ENCODE measurements at places on chromosomes 1 and 21.

GRCh38 chr1:173448945-173449344 is 28.2 kb upstream of the PRDX6 start:
- DNase-seq: no peak

DNA sequence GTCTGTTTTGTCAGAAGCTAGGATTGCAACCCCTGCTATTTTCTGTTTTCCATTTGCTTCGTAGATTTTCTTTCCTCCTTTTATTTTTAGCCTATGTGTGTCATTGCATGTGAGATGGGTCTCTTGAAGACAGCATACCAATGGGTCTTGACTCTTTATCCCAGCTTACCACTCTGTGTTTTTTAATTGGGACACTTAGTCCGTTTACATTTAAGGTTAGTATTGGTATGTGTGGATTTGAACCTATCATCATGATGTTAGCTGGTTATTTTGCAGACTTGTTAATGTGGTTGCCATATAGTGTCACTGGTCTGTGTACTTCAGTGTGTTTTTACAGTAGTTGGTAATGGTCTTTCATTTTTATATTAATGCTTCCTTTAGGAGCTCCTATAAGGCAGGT is 141.5 kb downstream of the DNAH14 start:
- no peak for DNase-seq

DNA sequence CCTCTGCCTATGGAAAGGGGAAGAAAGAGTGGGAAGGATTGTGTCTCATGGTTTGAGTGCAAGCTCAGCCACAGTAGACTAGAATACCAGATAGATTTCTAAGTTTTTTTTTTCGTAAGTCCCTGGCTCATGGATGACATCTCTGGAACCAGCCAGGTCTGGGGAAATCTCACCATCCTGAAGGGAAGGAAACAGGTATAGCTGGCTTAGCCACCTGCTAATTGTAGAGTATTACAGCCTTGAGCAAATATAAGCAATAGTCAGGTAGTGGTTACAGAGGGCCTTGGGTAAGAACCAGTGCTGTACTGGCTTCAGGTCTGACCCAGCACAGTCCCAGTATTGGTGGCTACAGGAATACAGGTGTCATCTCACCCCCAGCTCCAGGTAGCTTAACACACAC is 500.9 kb upstream of the PRMT6 start:
- DNase-seq: no peak

DNA sequence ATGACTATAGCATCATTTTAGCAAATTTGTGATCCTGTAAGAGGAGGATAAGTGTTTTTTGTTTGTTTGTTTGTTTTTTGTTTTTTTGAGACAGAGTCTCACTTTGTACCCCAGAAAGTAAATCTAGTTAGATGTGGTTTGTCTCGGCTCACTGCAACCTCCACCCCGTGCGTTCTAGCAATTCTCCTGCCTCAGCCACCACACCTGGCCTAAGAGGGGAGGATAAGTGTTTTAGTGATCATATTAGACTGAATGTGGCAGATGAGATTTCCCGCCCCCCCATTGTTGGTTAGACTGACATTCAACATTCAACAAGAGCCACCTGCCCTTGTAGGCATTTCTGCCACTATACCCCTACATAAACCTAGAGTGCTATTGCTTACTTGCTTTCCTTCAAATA is 98.5 kb downstream of the OSBPL9 start:
- DNase-seq: no peak

DNA sequence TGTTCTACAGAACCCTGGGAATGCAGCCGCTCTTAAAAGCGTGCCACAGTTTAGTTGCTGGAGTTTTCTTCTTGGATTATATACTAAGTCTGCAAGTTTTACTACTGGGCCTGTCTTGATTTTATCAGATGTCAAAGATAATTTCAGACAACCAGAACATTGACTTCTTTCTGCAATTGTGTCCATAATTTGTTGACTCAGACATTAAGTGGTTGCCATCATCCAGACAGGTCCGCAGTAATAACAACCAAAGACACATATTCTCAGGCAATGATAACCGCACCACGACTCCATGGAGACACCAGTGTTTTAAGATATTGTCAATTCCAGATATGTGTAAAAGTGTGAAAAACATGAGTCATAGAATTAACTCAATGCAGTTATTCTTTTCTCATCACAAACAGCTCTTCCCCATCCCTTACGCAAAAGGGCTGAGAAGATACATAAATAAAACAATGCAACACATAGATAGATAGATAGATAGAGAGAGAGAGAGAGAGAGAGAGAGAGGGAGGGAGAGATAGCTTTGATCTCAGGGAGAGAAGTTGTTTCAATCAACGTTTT is 90.4 kb upstream of the FMN2 start:
- no peak for DNase-seq

DNA sequence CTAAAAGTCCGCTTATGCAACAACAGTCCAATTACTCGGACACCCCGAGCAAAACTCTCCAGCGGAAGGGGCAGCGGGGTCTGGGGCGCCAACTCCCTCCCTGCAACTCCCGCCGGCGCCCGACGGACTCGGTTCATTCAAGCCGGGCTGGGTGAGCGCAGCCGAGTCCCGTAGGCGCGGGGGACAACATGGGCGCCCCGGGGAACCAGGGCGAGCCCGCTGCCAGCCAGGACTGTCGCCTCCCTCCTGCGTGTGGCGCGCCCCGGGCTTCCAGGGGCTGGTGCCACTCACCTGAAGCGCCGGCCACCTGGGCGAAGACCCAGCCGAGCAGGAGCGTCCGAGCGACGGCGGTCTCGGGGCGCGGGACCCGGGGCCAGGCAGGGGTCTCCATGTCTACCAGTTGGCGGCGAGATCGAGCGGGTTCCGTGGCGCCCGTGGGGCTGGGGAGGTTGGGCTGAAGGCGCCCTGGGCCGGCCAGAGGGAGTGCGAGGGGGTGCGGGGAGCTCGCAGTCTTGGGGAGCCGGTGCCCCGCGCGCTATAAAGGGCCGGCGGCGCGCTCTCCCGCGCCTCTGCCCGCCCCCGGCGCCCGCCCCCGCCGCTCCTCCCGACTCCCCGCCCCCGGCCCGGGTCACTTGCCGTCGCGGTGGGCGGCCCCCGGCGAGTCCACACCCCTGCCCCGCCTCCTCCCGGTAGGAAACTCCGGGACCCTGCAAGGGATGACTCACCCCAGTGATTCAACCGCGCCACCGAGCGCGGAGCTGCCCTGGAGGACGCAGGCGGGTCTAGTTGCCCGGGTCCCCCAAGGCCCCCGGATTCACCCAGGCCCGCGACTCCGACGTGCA is at the start of gene F3:
Gene F3, minus strand, starts transcription at position 514 of the 842 bp plus-strand sequence. Its CDS starts 123 bp downstream, at position 391.
- DNase-seq: peak; percentile 24

DNA sequence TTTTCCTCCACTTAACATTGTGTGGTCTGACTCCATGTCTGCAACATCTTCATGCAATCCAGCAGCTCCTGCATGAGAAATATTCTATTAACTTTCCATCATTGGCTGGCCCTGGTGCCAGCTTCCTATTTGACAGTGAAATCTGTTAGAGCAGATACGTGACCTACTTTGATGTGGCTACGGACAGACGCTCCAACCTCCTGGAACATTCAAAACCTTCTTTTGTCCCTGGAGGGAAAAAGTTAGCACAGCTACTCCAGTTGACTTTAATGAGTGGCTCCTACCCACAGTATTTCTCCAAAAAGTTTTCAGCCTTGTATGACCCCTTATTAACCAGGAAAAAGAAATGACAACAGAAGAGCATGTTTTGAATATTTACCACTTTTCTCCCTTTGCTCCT is 22.0 kb downstream of the PRAMEF20 start:
- no peak for DNase-seq

GRCh38 chr1:90402893-90403849 is 313.9 kb downstream of the BARHL2 start:
- DNase-seq: no peak

DNA sequence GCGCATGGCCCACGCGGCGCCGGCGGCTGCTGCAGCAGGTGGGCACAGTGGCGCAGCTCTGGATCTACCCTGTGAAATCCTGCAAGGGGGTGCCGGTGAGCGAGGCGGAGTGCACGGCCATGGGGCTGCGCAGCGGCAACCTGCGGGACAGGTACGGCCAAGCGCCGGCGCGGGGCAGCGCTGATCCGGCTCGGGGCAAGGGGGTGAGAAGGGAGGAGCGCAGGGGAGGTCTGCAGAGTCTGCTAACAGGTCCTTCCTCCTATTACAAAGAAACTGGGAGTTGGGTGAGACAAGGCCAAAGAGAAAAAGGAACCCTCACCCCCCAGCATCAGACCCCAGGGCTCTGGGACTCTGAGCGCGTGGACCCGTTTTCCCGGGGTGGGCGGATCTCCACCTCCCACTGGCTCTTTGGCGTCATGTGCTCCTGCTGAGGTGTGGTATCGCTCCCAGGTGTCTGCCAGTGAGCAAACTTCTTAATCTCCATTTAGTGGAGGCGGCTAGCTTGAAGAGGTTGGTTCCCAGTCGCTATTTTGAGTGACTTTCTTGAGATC is 431 bp downstream of the MTARC1 start:
- no peak for DNase-seq
